Muscle of arm (tissue), 14 donors: ENCODE measurements at places on chromosomes 7 and 10.

- DNase-seq, result no peak
Observed at GRCh38 chr7:150657526-150657925, 25.3 kb upstream of the GIMAP6 start.

GRCh38 chr7:11830582-11831155, 1.3 kb downstream of the THSD7A start:
- DNase-seq, result peak; percentile 15

GRCh38 chr7:68730194-68730593, 868.1 kb upstream of the AUTS2 start:
- DNase-seq, result no peak

- no peak for DNase-seq
Observed at GRCh38 chr7:132141109-132141508, 435.2 kb downstream of the PLXNA4 start.

DNA sequence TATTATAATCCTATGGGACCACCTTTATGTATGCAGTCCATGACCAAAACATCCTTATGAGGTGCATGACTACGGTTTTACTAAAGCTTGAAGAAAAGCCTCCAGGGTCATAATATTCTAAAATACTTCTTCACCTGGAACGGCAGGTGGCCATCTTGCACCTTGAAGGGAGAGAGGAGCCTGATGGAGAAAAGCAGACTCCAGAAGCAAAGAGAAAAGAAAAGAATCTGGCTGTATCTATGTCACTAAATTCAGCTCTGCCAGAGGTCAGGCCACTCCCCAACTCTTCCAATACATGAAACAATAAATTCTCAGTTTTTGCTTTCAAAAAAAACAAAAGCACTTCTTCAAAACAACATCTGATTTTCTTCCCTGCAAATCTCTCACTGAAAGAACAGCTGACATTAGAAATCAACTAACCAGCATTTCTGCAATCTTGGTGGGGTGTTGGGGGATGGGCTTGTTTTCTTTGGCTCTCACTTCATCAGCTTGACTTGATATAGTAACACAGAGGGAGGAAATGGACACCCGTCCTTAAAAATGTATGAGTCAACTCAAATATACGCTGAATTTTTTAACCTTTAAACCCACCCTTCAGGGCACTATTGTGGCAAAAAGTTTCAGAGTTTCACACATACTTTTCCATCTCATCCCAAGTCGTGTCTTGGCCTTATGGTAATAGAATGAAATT, 21.7 kb downstream of the HIBADH start:
- peak; percentile 43 for DNase-seq

DNA sequence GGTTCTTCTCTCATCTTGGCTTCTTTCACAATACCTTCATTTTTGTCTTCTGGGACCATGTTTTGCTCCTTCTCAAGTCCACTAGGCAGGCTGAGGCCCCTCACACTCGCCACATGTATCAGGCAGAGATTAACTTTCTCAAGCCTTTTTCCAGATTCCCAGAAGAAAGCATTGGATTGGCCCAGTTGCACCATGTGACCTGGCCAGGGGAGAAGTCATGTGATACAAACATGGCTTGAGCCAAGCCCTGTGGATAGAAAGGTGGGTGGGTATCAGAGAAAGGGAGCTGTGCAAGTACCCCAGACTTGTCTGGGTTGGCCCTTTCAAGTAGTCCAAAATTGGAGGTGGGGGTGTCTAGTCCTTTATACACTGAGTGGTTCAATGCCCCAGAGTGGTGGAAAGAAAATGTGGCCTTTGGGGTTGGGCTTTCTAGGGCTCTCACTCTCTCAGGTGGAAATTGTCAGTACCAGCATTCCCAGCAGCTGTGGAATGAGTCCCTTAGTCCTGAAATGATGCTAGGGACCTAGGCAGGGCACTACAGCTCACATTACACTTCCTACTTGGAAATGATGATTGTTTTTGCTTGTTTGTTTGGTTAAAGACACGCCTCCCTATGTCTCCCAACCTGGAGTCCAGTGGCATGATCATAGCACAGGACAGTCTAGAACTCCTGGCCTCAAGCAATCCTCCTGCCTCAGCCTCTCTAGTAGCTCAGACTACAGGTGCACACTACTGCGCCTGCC, 36.9 kb upstream of the C10orf67 start:
- DNase-seq, result no peak

GRCh38 chr10:7162331-7162730, 248.5 kb downstream of the SFMBT2 start:
- no peak for DNase-seq

DNA sequence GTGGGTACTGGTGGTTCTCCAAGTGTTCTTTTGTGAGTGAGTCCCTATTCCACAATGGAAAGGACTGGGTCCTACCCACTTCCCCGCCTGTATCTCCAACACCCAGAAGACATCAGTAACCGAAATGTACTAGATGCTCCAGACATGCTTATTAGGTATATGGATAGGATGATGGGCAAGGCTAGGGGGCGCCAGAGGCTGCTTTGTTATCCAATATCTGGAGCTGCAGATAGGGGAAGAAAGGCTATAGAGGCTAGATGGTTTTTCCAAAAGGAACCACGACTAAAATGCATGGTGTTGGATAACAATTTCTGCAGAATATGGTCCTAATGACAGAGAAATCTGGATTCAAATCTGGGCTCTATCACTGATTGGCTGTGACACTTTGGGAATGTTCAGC, 56.2 kb upstream of the TM9SF3 start:
- DNase-seq, result no peak

- peak; percentile 64 for DNase-seq
Observed at GRCh38 chr7:54841772-54842697, 83.0 kb upstream of the SEC61G start.

DNA sequence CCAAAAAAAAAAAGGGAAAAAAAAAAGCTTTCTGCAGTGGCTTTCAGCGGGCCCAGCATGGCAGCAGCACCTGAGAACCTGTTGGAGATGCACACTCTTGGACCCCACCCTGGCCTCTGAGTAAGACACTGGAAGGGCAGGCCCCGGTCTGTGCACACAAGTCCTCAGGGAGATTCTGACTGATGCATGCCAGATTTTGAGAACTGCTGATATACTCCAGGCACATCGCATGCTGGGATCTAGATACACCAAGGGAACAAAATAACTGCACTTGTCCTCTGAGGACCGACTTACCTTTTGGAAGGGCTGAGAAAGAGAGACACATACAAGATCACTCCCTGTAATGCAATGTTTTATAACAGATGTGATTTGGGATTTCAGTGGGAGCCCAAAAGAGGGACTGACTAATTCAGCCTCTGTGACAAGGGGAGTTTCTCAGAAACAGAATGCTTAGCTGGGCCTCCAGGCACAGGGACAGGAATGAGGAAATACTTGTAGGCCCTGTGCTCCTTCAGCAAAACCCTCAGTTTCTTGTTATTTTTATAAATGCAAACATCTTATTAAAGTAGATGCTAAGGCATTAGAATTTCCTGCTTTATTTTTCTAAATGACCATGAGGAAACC, 8.2 kb downstream of the EGFR start:
- DNase-seq, result no peak

DNA sequence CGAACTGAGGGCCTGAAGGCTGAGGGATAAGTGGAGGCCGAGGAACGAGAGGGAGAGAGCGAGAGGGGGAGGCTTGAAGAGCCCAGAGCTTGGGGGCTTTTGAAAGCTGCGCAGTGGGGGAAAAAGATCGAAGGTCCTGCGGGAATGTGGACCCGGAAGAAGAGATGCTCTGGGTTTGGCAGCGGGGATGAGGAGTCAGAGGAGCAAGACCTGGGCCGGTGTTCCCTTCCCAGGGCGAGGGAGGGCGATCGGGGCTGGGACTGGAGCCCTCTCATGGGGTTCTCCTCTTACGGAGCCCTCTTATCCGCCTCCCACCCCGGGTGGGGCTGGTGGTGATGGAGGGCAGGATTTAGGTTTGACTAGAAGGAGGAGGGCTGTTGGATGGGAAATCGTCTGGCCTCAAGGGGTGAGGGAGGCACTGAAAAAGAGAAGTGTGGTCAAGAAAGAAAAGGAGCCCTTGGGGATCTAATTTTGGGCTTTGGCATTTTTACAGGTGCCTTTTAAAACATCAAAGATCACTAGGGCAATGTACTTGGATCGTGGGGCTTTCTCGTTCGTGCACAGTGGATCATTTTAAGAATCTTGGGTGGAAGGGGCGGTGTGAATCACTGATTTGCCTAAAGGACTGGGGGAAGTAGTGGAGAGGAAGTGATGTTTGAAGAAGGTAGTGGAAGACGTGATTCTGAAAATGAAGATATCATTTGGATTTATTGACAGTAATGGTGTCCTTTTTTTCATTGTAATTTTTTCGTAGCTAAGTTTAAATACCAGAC, 637 bp downstream of the SAMD8 start:
- DNase-seq, result peak; percentile 64

DNA sequence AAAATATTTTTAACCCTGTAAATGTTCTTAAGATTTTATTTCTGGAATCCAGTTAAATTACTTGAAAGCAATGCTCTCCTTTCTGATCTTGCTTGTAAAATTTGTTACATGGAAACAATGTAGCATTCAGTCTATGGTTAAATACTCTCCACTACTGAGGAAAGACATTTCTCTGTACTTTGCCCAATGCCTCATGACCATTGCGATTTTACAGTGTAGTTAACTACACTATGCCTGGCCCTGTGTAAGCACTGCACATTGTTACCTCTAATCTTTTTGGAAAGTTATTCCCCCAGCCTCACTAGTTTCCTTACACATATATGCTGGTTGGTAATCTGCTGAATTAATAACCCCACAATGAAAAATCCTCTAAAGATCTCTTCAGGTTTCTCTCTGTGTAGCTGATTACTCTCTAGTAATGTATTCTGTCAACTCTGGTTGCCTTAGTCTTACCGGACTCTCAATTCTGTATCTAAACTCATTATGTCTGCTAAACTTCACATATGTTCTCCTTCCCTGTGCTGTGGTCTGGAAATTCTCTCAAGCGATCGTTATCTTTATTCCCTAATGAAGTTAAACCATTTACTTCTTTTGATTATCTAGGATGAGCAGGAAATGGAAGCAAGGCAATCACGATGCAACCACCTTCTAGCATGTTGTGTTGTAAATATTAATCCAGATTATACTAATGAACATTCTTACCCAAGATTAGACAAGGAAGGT, 58.7 kb upstream of the TMEM106B start:
- DNase-seq, result no peak

DNA sequence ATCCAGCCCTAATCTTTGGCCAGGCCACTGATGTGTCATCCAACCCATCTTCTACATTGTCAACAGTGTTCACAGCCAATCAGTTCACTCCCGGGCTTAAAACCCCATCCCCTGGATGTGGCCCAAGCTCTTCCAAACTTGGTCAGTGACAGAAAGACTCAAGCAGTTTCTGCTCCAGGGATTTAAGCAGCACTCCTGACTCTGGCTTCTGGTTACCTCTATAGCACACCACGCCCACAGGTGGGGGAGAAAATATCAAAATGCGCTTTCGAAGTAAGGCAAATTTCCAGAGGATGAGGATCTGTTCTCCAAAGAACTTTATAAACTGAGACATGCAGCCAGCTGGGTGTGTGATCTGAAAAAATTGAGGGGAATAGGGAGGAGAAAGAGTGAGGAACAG, 35.9 kb downstream of the DENND11 start:
- no peak for DNase-seq

- no peak for DNase-seq
Observed at GRCh38 chr10:43128331-43128730, 9.9 kb upstream of the CSGALNACT2 start.
